ENCODE measurements at places on chromosomes 4 and X. TPM values are rescaled to one million over a fixed set of nuclear protein-coding genes. Genes with fewer than 3 reads are reported as not detected.
A peak's percentile ranks its signal among the peaks of the same experiment; 100 is the strongest.

TKTL2 gene
- not detected for total RNA-seq

MAGEA1 gene
- not detected for total RNA-seq

TMEM47 gene
- total RNA-seq = not detected

FGFBP1 gene
- not detected for total RNA-seq

SSX4 gene
- total RNA-seq = not detected

TAF7L gene
- not detected for total RNA-seq

MAGEC2 gene
- total RNA-seq = not detected

RHOXF1 gene
- total RNA-seq = 2.6 TPM

FAM236D gene
- not detected for total RNA-seq

TBC1D8B gene
- 0.18 TPM for total RNA-seq

KLF8 gene
- total RNA-seq = 11.9 TPM

CHRDL1 gene
- total RNA-seq = not detected

ZNF827 gene
- 25.8 TPM for total RNA-seq

NAA11 gene
- not detected for total RNA-seq

CLNK gene
- 1.00 TPM for total RNA-seq

BTC gene
- total RNA-seq = not detected

TCP11X1 gene
- total RNA-seq = not detected

SCML1 gene
- 4.6 TPM for total RNA-seq

GRCh38 chr4:55251342-55251741, 94.7 kb upstream of the SRD5A3 start:
- no peak for DNase-seq

- DNase-seq = no peak
Measured at GRCh38 chr4:36218121-36218520, 26.2 kb downstream of the ARAP2 start.

GRCh38 chr4:76301068-76301774, 5.3 kb upstream of the STBD1 start:
- no peak for DNase-seq

DNA sequence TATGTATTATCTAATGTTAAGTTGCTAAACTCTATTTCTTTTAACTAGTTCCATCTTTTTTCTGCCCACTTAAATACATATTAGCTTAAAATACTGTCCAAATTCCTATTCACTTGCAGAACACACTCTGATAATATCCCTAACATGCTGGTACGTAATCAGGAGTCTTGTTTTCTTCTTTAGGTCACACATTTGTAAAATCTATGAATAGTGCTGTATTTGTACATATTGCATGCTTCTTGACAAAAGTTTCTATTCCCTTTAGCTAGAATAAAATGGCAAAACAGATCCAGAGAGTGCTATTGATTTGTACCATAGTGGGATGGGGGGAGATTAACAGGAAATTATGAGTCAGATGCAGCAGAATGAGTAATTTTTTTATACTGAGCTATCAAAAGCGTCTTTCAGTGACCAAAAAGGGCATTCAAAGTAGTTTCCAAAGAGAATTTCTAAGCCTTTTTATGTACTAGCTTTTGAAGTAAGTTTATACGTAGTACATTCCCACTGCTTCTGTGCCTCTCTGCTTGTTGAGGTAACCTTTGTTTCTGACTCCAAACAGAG, 126.5 kb downstream of the PTPN13 start:
- DNase-seq = no peak

DNA sequence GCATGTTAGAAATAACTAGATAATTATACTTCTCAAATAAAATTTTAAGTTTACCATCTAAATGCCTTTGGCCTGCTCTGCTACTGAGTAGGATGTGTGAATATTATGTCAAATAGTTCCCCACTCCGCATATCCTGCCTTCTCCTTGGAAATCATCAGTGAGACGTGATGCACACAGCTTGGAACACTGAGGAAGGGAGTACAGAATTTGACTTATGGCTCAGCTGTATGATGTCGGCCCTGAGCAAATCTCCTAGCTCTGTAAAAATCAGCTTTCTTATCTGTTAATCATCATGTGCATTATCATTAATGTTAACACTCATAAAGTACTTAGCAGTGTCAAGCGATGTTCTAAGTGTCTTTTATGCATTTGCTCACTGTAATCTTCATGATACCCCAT, 241.0 kb upstream of the ANKRD50 start:
- no peak for DNase-seq

DNA sequence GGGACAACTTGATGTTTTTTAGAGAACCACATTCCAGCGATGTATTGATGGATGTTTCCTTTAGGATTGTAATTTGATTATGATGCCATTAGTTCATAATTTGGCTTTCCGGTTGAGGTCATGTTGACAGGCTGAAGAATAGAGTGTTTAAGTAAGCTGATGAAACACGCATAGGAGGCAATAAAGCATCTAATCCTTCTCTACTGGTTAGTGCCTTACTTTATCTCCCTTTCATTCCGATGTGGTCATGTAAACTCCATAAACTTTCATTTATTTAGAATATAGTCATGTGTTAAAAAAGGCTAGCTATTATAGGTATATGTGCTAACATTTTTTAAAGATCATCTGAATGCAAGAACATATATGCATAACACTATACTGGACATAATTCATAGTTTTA, 15.0 kb downstream of the FRMPD4 start:
- no peak for DNase-seq

DNA sequence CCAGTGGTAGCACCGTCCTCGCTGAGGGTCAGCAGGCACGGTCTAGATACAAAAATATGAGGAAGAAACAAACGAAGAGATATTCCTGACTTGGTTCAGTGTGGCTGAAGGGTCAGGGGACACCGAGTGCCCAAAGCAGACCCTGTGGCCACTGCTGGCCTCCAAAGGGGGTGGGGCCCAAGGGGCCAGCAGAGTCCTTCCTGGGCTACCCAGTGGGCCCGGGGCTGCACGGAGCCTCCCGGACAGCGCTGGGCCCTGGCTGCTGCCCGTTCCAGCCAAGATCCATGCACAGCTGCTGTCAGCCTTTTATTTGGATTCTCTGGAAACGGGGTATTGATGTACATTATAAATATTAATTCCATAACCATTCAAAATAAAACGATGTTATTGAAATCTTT, 20.4 kb downstream of the NELFA start:
- DNase-seq = no peak

GRCh38 chr4:86670756-86671155, 76.6 kb downstream of the PTPN13 start:
- no peak for DNase-seq

DNA sequence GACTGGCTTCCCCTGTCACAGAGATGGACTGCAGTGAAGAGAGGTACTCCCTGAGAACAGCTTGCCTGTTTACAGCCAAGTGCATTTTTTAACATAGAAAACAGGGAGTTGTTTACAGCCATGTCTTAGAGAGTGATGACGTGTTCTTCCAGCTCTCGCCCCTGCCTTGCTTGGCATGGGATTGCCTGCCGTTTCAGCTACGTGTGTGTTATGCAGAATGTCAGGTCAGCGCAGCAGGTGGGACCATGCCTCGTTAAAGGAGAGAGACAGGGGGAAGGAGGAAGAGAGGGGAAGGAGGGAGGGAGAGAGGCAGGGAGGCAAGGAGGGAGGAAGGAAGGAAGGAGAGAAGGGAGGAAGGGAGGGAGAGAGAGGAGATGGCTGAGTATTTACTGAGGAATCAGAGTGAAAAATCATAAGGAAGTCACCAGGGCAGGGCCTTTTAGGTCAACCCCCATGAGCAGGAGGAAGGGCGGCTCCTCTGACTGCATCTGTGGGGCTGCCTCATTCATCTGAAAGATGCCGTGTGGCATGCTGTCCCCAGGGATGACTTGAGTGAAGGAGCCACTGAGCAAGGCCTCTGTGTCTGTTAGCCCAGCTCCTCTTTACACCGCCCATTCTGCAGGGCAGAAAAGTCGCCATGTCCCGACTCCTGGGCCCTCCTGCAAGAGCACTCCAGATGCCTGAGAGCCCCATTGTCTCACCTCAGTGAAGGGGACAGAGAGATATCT, 139.7 kb upstream of the PSAPL1 start:
- DNase-seq = no peak

- DNase-seq = no peak
Measured at GRCh38 chr4:159159611-159160010, 56.7 kb downstream of the RAPGEF2 start.

GRCh38 chr4:68718447-68719074, 48.1 kb upstream of the UGT2B15 start:
- no peak for DNase-seq

DNA sequence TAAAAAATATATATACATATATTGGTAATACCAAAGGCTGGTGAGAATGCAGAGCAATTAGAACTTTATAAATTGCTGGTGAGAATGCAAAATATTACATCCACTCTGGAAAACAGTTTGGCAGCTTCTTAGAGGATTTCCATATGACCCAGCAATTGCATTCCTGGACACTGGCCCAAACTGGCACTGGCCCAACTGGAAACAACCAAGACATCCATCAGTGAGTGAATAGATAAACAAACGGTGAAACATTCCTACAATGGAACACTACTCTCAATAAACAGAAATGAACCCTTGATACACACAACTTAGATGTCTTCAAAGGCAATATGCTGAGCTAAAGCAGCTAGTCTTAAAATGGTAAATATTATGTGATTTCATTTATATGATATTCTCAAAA, 524.2 kb downstream of the IQCM start:
- no peak for DNase-seq

DNA sequence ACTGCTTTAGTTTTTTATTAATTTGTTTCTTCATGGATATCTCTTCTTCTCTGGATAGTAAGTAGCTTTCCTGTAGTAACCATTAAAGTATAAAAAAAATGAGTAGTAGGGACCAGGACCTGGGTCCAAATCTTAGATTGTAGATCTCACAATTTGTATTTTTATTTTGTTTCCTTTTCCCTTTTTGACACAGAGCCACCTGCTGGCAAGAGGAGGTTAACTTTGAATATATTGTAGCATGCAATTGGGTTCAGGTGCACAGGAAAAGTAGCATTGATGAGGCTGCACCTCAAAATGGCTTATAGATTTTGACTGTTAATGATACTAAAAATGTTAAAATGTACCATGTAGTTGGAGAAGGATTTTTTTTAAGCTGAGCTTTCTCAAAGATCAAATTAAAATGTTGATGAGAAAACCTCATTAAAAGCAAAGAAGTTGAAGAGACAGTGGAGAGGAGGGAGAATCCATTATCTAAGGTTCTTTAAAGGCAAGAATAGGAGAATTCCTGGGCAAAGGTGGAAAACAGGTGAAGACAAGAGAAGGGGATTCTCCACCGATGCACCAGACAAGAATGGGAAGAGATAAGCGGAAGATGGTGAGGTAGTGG, 48.3 kb upstream of the HPGDS start:
- peak; percentile 36 for DNase-seq

GRCh38 chr4:113851816-113852215, 90.3 kb upstream of the CAMK2D start:
- DNase-seq = no peak

DNA sequence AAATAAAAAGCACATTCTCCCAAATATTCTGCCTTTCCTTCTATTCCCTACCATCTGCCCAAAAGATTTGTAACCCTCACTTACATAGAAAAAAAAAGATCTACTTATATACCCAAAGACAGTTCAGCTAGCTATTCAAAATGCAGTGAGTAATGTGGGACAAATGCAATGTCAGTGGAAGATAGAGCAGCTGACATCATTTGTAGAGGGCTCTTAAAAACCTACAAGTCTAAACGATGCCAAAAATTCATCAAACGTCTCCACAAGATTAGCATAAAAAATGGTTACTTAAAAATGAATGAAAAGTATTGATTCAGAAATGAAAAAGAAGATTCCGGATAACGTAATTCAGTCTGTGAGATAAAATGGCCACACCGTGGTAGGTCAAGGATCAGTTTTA, 96.5 kb downstream of the ASB9 start:
- DNase-seq = no peak

DNA sequence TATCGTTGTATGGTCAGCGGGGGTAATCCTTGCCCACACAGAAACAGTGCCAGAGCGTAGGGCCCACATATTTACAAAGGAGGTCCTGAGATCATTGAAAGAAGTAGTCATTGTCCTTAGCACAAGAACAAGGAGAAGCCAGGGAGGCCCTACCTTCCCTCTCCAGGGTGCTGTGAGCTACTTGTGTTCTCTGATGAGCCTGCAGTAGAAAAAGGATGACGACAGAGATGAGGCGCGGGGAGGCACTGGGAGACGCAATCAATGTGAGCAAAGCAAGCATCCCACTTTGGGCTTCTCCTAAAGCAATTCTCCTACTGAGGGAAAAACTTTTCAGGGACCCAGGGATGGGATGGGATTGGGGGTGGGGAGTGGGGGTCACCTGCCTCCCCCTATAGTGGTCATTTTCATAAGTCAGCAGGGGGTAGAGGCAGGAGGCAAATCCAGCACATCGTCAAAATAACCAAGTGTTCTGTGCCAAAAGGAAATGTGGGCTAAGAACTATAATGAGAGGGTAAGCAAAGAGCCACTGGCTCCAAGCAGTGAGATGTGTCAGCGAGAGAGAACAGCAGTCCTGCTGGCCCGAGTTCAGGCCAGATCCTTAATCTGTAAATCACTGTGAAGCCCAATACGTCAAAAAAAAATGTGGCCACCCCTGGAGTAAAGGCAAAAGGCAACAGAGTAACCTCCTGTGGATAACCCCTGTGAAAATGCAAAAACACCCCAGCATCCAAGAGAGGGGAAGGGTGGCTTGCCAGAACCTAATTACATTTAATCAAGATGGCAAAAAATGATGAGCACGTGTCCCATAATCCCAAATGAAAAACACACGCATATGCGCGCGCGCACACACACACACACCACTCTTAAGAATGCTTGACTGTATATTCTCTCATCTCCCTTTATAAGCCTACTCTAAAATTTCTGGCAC, 136.6 kb upstream of the HHIP start:
- no peak for DNase-seq

GRCh38 chr4:156766846-156767245, 204.8 kb downstream of the PDGFC start:
- DNase-seq = no peak

DNA sequence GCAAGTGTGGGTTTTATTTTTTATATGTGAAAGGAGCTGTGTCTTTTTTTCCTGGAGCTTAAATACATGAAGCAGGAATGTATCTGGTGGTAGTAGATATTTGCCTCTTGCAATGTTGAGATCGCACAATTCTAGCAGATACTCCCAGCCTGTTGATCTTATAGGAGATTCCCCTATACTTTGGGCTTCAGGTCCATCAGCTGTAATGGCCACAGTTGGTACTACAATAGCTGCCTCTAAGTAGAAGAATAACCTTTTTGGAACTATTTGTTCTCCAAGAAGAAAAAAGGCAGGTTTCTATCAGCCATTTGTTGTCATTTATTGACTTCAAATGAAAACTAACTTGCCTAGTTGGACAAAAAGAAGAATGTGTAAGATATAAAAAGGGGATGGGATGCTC, 37.7 kb downstream of the LIMCH1 start:
- no peak for DNase-seq

DNA sequence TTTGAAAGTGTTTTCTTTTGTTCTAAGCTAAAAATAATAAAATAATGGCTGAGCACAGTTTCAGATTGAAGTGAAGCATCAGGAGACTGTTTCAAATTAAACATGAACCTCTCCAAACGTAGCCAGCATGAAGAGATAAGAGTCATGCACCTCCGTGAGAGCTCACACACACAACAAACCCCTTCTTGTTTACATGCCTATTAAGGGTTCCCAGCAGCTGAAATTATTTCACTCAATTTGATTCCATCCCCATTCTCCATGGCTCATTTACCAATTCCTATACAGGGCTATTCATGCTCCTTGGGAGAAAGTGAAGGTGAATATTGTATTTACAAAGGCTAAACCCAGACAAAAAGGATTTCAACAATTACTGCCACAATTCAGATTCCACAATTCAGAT, 954.1 kb upstream of the INTU start:
- no peak for DNase-seq

Measured in natural killer cell (primary cell).